NCI-H2081 treated with DMSO at 0.1 percent for 48 hours (cell line): ENCODE measurements at places on chromosomes 7 and 10.

- no peak for DNase-seq
Observed at GRCh38 chr10:117796130-117796745, 250.5 kb downstream of the RAB11FIP2 start.

GRCh38 chr10:101783736-101784118 lies 481 bp upstream of the NPM3 start:
- no peak for DNase-seq

- DNase-seq = peak; percentile 35
Observed at GRCh38 chr7:112414855-112415490, 35.3 kb upstream of the IFRD1 start.

DNA sequence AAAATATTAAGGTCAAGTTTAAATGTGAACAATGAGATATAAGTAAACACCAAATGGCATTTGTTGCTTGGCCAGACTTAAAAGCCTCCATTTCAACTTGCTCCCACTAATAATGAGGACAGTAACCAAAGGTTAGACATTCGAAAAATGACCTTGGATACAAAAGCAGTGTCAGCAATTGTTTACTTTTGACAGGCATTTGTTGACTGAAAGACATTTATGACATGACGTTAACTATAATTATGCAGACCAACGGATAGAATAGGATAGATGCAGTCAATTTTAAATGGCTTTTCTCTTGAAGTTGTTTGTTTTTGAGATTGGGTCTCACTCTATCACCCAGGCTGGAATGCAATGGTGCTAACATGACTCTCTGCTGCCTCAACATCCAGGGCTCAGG lies 6.3 kb upstream of the WNT16 start:
- peak; percentile 19 for DNase-seq

DNA sequence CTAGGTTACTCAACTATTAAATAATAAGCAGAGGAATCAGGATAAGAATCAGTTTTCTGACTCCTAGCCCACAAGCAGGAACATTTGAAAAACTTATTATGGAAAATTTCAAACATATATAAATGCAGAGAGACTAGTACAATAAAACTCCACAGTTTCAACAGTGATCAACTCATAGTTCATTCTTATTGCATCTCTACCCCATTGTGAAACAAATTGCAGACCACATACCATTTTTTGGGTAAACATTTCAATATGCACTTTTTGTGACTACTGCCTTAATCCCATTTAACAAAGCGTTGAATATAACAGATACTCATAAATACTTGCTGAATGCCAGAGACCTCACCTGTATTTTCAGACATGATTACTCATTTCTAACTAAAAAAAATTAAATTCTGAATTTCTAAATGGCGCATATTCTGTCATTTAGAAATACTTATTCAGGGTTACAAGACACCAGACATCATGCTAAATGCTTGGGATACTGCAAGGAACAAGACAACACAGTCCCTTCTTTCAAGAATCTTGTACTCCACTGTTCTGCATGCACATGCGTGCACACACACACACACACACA lies 11.4 kb downstream of the CDK6 start:
- DNase-seq = no peak

DNA sequence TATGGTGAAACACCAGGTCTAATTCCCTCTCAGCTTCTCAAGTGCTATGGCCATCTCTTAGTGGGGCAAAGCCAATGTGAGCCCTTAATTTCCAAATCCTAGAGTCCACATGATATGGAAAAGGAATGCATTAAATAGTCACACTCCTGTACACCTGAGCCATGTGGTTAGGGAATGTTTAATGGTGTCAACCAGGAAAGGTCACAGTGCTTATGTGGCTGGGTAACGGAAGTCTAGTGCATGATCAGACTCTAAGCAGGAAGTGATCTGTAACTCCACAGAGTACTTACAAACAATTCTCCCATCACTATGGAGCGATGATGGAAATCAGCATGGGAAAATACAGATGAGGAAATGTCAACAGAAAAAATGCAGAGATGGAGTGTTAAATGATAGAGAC lies 148.8 kb downstream of the MAGI2 start:
- DNase-seq = no peak

DNA sequence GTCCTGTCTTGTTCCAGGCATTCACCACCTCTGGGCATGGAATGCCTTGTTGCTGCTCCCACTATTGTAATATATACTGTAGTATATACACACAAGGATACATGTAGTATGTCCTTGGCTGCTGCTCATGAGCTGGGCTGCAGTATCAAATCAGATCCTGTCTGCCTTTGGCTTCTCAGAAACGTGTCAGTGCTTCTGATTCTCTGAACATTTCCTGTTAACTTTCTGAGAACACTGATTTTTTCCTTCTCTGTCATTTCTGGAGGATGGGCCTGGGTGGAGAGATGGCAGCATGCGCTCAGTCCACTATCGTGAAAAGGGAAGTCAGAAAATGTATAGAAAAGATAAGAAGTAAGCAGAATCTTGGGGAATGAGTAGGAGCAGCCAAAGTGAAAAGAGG lies 12.2 kb downstream of the SFTPA2 start:
- no peak for DNase-seq

DNA sequence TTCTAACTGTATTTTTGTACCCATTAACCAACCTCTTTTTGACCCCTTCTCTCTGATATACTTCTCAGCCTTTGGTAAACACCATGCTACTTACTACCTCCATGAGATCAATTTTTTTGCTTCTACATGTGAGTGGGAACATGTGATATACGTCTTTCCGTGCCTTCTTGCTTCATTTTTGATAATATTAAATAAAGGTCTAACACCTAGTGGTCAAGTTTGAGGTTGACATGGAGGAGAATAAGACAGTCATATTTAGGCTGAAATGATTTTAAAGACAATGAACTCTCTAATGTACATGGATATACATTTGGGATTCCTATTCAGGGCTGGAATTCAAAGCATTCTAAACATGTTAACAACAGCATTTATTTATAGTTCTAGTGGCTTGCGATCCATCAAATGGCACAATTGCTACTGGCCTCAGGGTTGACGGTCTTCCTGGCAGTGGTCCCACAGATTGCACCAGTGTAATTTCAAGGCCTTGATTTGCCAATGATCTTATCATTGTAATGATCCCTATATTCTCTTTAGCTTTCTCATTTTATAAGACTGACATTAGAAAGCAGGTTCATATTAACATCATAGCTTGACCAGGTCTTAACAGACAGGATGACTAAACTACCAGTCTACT lies 315.9 kb upstream of the ETV1 start:
- no peak for DNase-seq

GRCh38 chr7:28474640-28475039 lies 62.3 kb downstream of the CREB5 start:
- no peak for DNase-seq

- DNase-seq = no peak
Observed at GRCh38 chr7:108572480-108572879, 2.8 kb downstream of the DNAJB9 start.

DNA sequence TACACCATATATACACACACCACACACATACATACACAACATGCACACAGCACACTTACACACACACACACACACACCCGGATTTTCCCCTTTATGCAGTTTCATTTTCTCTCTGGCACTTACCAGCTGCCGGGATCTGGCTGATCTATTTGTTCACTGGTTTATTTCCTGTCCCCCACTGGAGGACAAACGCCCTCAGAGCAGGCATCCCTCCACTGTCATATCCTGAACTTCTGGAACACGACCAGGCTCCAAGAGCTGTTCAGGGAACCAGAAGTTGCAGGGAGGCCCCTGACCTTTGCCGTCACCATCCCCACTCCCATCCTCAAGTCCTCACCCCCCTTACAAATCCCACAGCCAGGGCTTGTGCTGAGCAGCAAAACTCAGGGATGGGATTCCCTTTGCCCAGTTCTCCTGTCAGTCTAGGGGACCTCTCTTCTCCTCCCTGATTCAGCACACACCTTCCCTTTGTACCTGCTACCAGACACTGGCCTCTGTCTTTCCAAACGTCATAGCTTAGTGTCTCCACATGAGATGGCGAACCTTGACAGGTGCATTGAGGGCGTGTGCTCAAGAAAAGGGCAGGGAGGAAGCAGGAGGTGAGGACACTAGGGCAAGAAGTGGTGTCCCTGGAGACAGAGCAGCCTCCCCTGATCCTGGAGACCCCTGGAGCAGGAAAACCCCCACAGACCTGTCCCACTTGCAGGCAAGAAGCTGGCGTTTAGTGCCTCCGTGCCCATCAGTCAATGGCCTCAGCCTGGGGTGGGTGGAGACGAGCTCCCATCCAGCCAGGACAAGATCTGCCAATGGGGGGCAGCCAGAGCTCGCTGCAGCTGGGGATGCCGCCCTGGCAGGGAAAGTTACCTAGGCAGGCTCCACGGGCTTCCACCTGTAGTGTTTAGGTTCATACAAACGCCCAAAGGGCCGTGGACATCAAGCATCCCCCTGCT lies 12.7 kb upstream of the DOCK1 start:
- no peak for DNase-seq

DNA sequence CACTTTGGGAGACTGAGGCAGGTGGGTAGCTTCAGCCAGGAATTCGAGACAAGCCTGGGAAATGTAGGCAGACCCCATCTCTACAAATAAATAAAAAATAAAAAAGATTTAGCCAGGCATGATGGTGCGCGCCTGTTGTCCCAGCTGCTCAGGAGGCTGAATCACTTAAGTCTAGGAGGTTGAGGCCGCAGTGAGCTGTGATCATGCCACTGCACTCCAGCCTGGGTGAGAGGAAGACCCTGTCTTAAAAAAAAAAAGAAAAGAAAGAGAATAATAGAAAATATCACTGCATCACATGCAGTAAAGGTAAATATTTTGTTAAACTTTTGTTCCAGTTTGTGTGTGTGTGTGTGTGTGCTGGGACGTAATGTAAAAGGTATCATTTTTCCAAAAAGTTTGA lies 3.0 kb downstream of the STRIP2 start:
- DNase-seq = no peak
